ENCODE measurements at places on chromosomes 5 and 9.

GRCh38 chr5:155140646-155141045, 127.1 kb downstream of the KIF4B start:
- H3K36me3 ChIP-seq = no peaks in the 10 kb centered on the region
- H3K4me3 ChIP-seq = no peak overlapping the region
- no peak for DNase-seq
- no peaks in the 10 kb centered on the region for H3K27me3 ChIP-seq
- H3K27ac ChIP-seq = no peak overlapping the region
- H3K4me1 ChIP-seq = no peaks in the 10 kb centered on the region

GRCh38 chr9:18611971-18612370, 138.0 kb downstream of the ADAMTSL1 start:
- H3K36me3 ChIP-seq = no peaks in the 10 kb centered on the region
- DNase-seq = no peak
- H3K4me1 ChIP-seq = no peaks in the 10 kb centered on the region
- H3K27ac ChIP-seq = no peak overlapping the region
- H3K4me3 ChIP-seq = no peak overlapping the region
- H3K27me3 ChIP-seq = no peaks in the 10 kb centered on the region

GRCh38 chr5:1498623-1499416, 24.9 kb downstream of the LPCAT1 start:
- DNase-seq = no peak
- H3K4me3 ChIP-seq = no peak overlapping the region
- H3K4me1 ChIP-seq = peaks cover 96% of the 10 kb centered on the region
- peaks cover 29% of the 10 kb centered on the region for H3K36me3 ChIP-seq
- no peaks in the 10 kb centered on the region for H3K27me3 ChIP-seq

- H3K4me3 ChIP-seq = no peak overlapping the region
- no peaks in the 10 kb centered on the region for H3K4me1 ChIP-seq
- DNase-seq = no peak
- H3K27ac ChIP-seq = no peak overlapping the region
Measured at GRCh38 chr5:82820188-82820587, 257.0 kb downstream of the TMEM167A start.

GRCh38 chr9:90645721-90646120, 3.1 kb upstream of the DIRAS2 start:
- no peaks in the 10 kb centered on the region for H3K36me3 ChIP-seq
- no peak for DNase-seq
- H3K27me3 ChIP-seq = peaks cover 14% of the 10 kb centered on the region
- no peaks in the 10 kb centered on the region for H3K4me1 ChIP-seq

GRCh38 chr9:85717220-85717619, 24.5 kb downstream of the AGTPBP1 start:
- peak; percentile 51 for DNase-seq
- peaks cover 27% of the 10 kb centered on the region for H3K4me1 ChIP-seq
- no peaks in the 10 kb centered on the region for H3K36me3 ChIP-seq
